Stimulated activated CD4-positive, alpha-beta T cell treated with anti-CD3 and anti-CD28 coated beads, TNF-alpha, amount 100 ng/mL, for 24 hours (primary cell): ENCODE measurements at places on chromosomes 6 and 20.

- no peak for DNase-seq
Observed at GRCh38 chr6:163955096-163955495, 540.6 kb downstream of the QKI start.

GRCh38 chr20:10769700-10770099, 95.9 kb upstream of the JAG1 start:
- no peak for DNase-seq

DNA sequence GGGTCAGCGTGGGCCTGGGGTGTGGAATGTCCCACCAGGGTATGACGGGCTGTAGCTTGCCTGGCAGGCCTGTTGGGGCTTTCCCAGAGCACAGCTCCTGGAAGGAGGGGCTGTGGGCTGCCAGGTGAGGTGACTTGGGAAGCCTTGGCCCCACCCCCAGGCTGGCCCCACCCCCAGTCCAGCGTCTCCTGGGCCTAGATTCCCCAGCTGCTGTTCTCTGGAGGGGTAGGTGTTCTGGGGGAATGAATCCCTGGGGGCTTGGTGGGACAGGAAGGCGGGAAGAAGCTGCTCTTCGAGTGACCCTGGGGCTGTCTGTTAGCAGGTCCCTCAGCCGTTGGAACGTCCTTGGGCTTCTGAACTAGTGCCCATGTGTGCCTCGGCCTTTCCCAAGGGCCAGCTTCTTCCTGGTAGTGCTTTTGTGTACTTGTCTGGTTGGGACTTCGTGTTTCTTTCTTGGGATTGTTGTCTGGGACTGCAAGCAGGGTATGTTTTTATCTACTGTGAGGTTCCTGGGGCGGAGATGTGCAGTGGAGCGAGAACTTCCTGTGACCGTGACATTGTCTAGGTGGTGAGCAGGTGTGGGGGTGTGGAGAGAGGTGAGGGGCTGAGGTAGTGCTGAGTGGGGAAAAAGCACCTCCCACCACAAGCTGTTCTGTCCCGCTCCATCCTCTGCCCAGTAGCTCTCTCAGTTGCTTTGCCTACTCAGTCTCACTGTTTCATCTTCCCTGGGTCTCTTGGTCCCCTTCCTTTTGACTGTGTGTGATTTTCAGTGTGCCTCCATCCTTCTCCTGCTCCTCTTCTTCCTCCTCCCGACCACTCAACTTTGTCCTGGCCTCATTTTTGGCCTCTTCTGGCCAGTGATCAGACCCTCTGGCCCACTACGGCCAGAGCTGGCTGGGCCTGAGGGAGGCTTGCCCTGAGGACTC, 1.3 kb upstream of the DDR1 start:
- peak; percentile 25 for DNase-seq

DNA sequence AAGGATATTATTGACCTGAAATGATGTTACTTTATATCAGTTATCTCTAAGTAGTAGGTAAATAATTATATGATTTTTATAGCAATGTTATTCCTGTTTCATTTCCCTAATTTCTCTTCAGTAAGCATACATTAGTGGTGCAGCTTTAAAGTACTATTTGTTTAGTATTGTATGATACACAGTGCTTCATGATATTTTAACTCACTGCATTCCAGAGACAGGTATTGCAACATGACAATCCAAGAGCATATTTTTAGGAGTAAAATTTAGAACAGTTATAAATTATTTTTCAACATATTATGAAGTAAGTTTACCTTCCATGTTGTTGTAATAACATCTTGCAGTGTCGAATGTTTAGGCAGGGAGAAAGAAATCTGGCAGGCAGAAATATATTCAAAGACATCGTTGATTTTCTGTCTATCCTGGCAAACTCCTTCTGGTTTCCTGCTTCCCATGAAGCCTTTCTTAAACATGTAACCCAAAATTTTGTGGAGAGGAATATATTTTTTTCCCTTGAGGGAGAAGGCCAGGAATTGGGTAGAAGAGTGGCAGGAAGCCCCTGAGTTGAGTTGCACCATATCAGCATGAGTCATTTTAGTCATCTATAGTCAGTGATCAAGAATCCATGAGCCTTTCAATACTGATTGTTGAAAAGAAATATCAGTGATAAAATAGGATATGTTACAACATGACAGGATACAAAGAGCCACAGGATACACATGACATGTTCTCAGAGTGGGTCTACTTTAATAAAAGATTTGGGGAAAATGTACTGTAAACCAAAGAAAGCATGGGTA, 29.0 kb upstream of the PTCHD4 start:
- DNase-seq: no peak

DNA sequence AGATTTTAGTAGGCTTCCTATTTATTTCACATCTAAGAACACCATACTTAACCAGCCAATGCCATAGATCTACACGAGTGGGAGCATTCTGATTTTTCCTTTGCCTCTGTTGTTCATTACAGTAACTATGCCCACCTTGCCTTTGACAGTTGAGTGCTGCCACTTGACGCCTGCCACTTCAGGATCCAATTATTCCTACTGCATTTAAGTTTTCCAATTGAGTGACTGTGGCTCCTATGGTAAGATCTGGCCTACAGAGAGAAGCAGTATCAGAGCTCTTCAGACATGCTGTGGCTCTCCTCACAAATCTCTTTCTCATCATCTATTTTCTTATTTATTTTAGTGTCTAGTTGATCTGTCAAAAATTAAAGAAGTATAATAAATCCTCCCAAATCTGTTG, 403.0 kb upstream of the SPTLC3 start:
- DNase-seq: no peak

DNA sequence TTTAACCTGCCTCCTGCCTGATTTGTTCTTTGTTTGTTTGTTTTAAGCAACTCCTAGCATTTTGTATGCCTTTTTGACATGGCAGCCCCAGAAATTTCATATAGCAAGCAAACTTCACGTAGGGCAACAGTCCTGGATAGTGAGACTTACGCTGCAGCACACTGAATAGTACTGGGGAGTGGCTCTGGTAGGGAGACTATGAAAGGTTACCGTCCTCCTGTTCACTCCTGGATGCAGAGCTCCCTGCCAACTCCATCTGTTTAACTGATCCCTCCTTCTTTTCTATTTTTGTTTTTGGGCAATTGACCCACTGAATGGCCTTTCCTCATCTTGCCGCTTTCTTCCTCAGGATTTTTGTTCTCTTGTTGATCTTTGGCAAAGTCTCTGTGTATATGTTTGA, 44.5 kb upstream of the BMP6 start:
- DNase-seq: no peak

DNA sequence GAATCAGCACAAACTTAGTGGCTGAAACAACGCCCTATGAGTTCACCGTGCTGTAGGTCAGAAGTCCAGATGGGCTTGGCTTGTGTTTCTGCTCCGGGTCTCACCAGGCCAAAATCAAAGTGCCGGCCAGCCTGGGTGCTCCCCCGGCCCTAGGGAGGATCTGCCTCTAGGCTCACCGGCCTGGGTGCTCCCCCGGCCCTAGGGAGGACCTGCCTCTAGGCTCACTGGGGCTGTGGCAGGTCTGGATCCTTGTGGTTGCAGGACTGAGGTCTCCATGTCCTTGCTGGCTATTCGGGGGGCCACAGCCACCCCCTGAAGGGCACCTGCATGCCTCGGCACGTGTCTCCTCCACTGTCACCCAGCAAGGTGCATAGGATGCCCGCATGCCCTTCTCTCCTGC, 216.3 kb downstream of the TAF4 start:
- DNase-seq: no peak

GRCh38 chr6:28597217-28597835, 71.6 kb downstream of the GPX5 start:
- DNase-seq: no peak

DNA sequence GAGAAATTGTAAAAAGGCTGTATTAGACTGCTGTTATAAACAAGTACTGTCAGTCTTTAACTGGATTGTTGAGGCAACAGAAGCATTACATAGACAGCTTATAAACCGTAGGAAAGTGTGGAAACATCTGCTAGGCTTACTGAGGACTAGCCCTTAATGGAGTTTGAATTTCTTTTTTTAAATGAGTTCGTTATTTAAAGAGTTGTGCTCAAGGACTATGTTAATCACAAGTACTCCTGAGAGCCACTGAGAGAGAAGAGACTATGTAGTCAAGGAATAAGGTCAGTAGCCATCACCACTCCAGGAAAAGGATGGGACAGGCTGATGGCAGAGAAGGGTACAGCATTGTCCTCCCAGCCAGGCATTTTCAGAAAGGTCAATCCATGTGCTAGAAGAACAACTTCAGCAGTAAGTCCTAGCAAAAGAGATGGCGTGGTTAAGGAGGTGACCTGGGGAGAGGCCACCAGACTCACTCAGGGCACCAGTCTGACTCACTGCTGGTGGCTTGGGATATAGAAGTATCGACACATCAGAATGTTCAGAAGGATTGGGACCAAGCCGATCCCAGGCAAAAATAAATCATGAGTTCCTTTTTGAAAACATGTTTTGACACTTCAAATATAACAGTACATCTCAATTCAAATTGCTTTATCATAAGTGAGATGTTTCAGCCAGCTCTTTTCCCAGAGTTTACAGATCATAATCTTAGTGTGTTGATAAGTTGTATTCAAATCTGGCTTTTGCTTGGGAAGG, 6.4 kb downstream of the RPS12 start:
- DNase-seq: no peak

- no peak for DNase-seq
Observed at GRCh38 chr20:8621001-8621400, 447.9 kb upstream of the PLCB4 start.

DNA sequence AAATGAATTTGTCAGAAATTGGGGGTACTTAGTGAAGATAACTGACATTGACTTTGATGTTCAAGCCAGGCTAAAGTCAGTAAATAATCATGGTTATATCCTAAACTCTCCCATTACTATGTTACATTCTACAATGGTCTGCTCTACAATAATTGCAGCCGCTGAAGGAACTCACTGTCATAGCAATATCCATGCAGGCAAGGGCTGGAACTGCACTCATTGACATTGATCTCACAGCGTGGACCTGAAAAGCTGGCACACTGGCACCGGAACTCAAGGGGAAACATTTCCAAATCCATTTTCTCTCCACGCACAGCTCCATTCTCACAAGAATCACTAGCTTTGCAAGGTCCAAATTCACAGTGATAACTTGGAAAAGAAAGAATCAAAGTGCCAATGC, 702.7 kb downstream of the EYS start:
- no peak for DNase-seq

- no peak for DNase-seq
Observed at GRCh38 chr6:16106991-16107787, 21.7 kb upstream of the MYLIP start.

- DNase-seq: no peak
Observed at GRCh38 chr6:37366910-37367309, 13.1 kb downstream of the RNF8 start.

DNA sequence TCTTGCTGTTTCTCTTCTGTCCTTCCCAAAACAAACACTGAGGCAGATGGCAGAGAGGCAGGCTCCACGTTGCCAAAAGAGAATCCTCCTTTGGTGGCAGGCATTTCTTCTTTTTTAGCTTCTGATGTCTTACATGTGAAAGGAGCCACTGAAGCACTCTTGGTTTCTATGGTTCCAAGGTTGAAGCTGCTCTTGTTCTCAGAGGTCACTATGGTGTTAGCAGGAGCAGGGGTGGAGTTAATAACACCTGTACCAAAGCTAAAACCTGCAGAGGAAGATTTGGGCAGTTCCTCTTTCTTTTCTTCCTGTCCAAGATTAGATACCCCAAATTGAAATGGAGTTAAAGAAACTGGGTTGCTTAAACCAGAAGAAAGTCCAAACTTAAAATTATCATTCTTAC, 28.8 kb downstream of the FAM8A1 start:
- no peak for DNase-seq

GRCh38 chr6:82396964-82397751, 33.5 kb downstream of the TPBG start:
- no peak for DNase-seq

- no peak for DNase-seq
Observed at GRCh38 chr6:83190626-83191025, 2.4 kb downstream of the PGM3 start.

DNA sequence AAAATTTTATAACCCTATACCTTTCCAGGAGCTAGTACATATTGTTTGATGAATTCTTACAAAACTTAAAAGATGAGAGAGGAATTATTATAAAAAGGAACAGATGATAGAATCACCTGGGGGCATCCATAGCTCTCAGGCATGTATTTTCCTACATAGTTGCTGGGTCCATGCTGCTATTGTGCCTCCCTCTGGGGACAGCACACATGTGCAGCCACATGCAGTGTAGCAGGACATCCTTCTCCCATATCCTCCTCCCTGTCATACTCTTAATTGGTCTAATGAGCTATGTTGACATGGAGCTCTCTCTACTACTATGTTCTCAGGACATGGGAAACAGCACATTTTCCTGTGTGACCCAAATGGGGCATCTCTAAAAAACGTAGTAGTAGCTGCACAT, 898.2 kb upstream of the MAP3K7 start:
- no peak for DNase-seq

DNA sequence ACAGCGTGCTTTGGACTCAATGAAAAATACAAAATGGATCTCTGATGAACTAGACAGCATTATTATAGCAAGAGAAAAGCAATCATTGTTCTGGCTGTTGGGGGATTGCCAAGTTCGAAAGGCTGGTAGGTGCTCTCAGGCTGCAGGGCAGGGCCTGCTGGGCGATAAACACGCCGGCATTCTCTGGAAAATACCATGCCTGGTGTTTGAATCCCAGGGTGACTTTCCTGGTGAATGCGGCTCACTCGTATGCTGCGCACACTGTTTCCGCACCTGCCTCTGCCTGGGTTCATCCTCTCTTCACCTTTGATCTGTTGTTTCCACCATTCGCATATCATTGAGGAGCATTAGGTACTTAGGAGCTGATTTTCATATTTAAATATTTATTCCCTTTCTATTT, 37.4 kb downstream of the GCNT2 start:
- no peak for DNase-seq

DNA sequence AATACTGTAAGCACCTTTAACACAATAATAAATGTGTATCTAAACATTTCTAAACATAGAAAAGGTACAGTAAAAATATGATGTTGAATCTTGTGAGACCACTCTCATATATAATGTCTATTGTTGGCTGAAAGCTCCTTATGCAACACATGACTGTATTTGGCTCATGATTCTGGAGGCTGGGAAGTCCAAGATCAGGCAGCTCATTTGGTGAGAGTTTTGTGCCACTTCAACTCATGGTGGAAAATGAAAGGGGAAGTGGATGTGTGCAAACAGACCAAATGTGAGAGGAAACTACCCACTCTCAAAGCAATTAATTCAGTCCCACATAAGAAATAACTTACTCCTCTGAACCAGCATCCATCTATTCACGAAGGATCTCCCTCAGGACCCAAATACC, 257.7 kb upstream of the OPRM1 start:
- no peak for DNase-seq

- no peak for DNase-seq
Observed at GRCh38 chr6:148888856-148889255, 142.0 kb downstream of the UST start.

- no peak for DNase-seq
Observed at GRCh38 chr6:37042150-37042549, 36.7 kb downstream of the FGD2 start.
